Metanephros (tissue), 2 donors: ENCODE measurements at places on chromosomes 7 and 10. TPM values are rescaled to one million over a fixed set of nuclear protein-coding genes. Genes with fewer than 3 reads are reported as not detected.

Gene FKBP9
- 115 TPM for total RNA-seq

Gene COL1A2
- total RNA-seq: 1,434 TPM

Gene ZC3HAV1L
- 54.7 TPM for total RNA-seq

Gene GRID1
- total RNA-seq: 2.7 TPM

Gene ADAMTS14
- 4.0 TPM for total RNA-seq
